Activated T-helper 17 cell treated with anti-CD3 and anti-CD28 coated beads, Interleukin-2, amount 50 U/mL, for 72 hours (primary cell): ENCODE measurements at places on chromosomes 4 and X.

DNA sequence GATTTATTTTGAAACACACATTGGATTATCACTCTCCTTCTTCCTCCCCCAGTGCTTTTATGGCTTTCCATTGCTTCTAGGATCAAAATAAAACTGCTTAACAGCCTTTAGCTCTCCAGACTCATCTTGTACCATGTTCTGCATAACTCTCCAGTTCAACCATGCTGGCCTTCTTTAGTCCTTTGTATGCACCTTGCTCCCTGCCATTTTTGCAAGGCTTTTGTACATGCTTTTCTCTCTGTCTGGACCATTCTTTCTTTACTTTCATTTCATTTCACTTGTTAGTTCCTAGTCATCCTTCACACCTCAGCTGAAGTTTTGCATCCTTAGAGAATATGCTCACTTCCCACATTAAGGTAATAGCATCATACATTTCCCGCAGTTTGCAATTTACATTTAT lies 6.9 kb downstream of the ARFIP1 start:
- ATAC-seq = no peak

DNA sequence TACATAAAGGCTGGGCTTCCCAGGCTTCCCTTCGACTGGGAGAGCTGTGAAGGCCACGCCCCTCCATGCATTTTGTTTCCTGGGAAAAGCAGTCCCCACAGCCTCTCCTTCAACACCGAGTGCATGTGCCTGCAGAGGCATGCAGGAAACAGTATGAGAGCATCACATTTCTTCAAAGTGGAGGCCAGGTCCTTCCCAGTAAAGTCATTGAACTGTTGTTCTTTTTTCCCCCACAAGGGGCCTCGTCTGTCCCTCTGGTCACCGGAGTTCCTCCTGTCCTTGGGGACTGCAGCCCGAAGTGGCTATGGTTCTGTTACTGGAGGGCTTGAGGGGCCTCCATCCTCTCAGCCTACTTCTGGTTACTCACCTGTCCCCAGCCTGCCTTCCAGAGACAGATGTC lies 56.0 kb downstream of the RAI2 start:
- no peak for ATAC-seq

GRCh38 chr4:174549721-174550120 lies 27.4 kb upstream of the HPGD start:
- ATAC-seq = no peak

DNA sequence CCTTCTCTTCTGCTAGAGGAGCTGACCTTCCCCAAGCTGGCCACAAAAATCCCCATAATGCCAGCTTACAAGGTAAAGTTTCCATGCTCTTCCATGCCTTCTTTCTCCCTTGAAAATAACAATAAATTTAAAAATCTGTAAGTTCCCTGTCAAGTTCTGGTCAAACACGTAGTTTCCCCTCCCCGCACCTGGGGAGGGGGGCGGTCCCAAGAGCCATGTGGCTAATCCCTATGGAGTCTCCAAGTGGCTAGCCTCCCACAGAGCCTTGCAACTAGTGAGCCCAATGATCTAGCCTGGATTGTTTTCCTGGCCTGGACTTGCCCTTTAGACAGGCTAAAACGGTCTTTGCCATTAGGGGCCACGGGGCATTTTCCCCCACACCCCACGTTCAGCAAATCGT lies 2.1 kb upstream of the NRK start:
- ATAC-seq = no peak

- no peak for ATAC-seq
Measured at GRCh38 chrX:111854556-111855490, 21.2 kb upstream of the TRPC5OS start.

GRCh38 chr4:13721894-13722293 lies 94.4 kb upstream of the BOD1L1 start:
- ATAC-seq = no peak

DNA sequence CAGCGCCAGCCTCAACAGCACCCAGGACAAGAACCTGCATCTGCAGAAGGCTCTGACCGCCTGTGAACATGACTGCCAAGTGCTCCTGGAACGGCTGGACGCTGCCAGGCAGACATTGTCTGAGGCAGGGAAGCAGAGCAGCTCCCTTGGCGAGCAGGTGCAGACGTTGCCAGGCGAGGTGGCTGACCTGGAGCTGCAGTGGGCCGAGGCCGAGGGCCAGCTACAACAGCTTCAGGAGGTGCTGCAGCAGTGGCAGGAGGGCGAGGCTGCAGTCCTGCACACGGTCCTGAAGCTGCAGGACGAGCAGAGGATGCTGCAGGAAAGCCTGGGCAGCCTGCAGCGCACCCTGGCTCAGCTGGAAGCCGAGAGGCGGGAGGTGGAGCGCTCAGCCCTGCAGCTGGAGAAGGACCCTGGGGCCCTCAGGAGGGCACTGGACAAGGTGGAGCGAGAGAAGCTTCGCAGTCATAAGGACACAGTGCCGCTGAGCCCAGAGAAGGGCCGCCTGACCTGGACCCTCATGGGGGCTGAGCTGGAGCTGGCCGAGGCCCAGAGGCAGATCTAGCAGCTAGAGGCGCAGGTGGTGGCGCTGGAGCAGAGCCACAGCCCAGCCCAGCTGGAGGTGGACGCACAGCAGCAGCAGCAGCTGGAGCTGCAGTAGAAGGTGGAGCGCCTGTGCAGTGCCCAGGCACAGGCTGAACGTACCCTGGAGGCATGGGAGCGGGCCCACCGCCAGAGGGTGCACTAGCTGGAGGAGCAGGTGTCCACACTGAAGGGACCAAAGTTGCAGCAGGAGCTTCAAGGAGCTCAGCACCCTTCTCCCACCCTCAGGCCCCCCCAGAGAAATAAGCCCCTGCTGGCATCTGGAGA lies 16.4 kb downstream of the SMIM10L2A start:
- ATAC-seq = no peak

DNA sequence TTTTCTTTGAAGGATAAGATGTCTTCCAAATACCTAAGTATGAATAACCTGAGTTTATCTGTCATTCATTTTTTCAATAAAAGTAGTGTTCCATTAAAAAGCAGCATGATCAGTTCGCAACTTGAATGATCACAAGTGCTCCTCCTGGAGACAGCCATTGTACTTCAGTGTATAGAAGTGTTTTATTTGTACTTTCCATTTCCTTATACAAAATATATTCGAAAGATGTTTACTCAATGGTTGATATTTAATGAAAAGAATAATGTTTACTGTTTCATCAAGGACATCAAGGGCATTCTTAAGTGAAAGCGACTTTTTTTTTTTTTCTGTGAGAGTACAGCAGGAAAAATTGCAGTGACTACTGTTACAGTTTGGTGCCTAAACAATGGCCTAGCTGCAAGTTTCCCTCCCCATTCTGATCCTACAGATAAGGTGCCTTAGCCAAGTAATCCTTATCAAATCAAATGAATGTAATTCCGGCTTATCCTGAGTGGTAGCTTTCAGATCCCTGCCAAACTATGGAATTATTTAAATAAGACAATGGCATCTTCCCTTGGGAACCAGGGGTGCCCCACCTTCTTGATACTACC lies 69.0 kb upstream of the IL15 start:
- ATAC-seq = no peak
